Hypothalamus (tissue), 51 donors: ENCODE measurements at places on chromosomes 1 and 21.

DNA sequence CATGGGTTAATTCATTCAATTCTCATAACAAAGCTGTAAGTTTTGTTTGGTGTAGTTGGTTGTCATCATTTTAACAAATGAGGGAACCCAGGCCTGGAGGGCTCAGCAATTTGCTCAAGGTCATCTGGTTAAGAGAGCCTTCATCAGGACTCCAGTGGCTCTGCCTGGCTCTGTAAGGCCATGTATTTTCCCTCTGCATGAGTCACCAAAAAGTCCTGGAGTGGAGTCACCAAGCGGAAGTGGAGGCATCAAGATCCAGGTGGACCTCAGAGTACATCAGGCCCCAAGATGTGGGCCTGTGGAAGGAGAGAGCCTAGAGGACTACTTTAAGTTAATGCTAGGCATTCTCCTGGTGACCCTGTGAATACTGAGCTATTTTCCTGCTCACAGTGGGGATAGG is 30.0 kb upstream of the RBM15 start:
- DNase-seq, result no peak

- no peak for DNase-seq
Observed at GRCh38 chr1:110481968-110482623, 31.1 kb downstream of the PROK1 start.

GRCh38 chr21:31974454-31974985 is 101.7 kb downstream of the HUNK start:
- DNase-seq, result no peak

GRCh38 chr1:56755911-56756310 is 63.3 kb downstream of the FYB2 start:
- DNase-seq, result no peak

DNA sequence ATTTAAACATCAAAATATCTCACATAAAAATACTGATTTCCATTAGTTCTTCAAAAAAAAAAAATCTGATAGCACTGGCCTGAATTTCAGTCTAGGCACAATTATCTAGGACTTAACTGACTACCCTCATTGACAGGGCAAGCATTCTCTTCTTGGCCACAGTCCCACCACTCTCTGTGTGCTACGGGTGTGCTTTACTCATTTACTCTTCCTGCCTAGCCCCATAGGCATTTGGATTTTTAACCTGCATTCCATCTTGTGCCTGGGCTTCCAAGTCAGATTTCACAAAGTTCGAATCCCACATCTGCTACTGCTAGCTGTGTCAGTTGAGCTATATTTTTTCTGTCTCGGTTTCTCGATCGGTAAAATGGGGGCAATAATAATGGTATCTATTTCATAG is 38.0 kb downstream of the PTPN14 start:
- no peak for DNase-seq

DNA sequence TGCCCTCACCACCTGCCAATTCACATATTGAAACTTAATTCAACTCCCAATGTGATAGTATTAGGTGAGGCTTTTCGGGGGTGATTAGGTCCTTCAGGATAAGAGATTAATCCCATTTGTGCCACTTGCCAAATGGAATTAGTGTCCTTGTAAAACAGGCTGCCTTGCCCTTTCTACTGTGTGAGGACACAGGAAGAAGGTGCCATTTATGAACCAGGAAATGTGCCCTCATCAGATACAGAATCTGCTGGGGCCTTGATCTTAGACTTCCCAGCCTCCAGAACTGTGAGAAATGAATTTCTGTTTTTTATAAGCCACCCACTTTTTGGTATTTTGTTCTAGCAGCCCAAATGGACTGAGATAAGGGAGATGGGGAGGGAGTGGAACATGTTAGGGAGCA is 39.1 kb upstream of the AGL start:
- no peak for DNase-seq

GRCh38 chr1:58884706-58885661 is 101.1 kb upstream of the JUN start:
- DNase-seq, result no peak

DNA sequence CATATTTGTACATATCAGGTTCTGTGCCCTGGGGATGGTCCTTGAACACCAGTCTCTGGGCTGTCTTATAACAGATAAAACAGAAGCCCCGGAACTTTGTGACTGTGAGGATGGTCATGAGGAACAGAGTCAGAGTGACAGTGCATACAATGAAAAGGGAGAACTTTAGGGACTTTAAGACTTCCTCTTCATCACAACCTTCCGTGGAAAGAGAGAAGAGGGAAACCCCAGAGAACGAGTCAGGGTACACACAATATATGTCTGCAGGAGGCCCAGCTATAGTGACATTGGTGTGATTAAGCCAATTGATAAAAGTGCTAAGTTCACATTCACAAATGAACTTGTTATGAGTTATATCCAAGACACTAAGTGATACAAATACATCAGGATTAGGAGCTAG is 32.1 kb downstream of the TLR5 start:
- no peak for DNase-seq

DNA sequence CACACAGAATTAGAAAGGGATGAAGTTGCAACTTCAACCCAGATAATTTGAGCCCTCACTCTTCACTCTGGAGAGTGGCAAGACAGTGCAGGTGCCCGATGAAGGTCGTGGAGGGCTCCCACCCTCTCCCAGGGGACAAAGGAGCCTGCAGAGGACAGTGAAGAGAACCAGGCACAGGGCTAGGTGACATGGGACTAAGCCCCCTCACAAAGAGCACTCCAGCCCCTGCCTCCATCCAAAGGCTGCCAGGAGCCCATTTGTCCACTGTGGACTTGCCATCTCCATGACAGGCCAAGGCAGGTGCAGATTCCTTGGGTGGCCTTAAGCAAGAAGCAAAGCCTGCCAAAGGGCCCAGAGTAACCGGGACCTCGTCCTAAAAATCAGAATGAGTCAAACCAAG is 15.1 kb downstream of the ERRFI1 start:
- no peak for DNase-seq

- DNase-seq, result no peak
Observed at GRCh38 chr1:2451741-2452140, 24.3 kb upstream of the PLCH2 start.

- DNase-seq, result no peak
Observed at GRCh38 chr1:193394336-193394735, 207.9 kb upstream of the B3GALT2 start.

DNA sequence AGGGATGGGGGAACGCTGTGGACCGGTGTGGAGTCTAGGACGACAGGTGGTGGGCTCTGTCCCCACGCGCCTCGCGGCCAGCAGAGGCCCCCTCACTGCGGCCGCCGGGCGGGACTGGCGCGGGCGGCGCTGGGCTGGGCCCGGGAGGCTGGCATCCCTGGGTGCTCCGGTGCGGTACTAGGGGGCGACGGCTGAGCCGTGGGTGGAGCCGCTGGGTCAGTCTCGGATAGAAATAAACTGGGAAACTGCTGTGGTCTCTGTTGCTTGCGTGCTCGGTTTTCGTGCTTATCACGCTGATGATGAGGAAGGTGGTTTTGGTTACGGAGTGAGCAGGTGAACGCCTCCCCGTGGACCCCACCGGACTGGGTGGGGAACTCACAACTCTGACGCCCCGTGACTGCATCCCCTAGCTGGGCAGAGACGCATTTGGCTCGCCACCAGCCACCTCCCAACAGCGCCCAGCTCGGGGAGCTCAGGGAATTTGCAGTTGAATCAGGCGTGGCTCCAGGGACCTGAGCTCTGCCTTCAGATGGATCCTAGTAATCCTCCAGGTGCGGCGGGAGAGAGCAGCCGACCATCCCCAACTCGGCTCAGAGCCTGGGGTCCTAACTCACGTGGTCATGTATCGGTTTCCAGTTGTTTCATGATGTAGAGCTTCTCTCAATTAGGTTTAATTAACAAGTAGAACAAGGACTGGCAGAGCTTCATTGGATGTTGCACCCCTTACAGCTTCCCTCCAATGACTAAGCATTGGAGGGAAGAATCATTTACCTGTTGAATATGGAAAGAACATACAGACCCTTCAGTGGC is 32.1 kb downstream of the HSD17B7 start:
- DNase-seq, result no peak

GRCh38 chr1:201916649-201917249 is 28.1 kb downstream of the SHISA4 start:
- DNase-seq, result no peak

DNA sequence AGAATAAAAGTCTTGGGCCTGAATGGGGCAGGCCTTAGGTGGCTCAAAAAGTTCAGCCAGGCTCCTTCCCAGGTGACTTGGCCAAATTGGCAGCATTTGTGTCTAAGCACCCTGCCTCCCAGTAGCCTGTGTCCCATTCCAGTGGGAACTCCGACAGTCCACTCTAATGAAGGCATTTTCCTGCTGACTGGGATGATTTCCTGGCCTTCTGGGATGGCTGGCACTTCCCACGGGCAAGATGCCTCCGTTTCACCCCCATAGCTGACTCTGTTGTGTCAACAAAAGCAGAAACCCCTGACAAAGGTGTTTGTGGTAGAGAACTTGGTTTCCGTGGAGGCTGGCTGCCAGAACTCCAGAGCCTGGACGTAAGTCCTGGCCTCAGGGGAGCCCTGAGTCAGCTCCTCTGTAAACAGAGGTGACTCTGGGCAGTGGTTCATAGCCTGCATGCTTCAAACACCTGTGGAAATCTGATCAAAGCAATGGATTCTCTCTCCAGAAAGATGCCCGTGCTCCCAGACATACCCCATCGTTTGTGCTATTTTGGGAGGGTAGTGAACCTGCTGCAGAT is 36.6 kb downstream of the WNT3A start:
- DNase-seq, result no peak

GRCh38 chr1:228004331-228004855 is 2.4 kb upstream of the WNT3A start:
- no peak for DNase-seq

- DNase-seq, result no peak
Observed at GRCh38 chr21:42685954-42686500, 32.6 kb downstream of the PDE9A start.

DNA sequence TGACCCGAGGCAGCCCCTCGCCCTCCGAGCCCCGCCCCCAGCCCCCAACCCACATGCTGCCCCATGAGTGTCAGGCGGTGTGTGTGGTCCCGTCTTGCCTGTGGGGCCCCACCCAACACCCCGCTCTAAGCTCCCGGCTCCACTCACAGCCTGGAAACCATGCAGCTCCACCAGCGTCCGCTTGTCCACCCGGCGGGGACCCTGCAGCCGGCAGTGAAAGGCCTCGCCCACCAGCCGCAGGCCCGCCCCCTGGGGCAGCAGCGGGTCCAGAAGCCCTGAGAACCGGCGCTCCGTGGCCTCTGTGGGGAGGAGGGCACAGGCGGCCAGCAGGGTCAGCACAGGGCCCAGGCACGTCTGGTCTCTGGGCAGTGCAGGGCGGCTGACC is 2.7 kb downstream of the C1QTNF12 start:
- DNase-seq, result no peak

GRCh38 chr1:160284782-160285344 is at the start of gene PEX19:
PEX19 (minus strand) TSS chr1:160285133; CDS start chr1:160285124, 9 bp downstream.
- peak; percentile 63 for DNase-seq

DNA sequence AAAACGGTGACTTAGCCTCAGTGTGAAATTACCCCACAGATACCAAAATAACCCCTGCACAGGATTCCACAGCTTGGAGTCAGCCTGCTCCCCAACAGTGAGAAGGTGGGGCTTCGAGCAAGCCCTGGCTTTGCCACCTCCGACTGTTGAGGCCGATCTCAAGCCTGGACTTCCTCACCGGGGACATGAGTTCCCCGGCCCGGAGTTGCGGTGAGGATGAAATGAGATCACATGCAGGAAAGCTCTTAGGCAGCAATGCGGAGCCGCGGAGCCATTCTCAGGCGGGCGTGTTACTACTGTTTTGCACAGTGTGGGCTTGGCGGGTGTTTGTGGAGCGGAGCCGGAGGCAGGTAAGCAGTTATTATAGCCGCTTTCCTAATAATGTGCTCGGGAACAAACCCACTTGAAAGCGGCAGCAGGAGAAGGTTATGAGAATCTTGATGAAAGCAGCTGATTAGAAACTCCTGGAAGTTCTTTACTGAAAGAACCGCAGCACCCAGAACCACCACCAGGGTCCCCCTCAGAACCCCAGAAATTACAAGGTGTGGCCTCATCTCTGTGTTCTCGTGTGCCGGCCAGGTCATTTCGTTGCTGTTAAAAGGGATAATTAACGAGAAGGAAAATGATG is 3.9 kb upstream of the CLSTN1 start:
- no peak for DNase-seq

DNA sequence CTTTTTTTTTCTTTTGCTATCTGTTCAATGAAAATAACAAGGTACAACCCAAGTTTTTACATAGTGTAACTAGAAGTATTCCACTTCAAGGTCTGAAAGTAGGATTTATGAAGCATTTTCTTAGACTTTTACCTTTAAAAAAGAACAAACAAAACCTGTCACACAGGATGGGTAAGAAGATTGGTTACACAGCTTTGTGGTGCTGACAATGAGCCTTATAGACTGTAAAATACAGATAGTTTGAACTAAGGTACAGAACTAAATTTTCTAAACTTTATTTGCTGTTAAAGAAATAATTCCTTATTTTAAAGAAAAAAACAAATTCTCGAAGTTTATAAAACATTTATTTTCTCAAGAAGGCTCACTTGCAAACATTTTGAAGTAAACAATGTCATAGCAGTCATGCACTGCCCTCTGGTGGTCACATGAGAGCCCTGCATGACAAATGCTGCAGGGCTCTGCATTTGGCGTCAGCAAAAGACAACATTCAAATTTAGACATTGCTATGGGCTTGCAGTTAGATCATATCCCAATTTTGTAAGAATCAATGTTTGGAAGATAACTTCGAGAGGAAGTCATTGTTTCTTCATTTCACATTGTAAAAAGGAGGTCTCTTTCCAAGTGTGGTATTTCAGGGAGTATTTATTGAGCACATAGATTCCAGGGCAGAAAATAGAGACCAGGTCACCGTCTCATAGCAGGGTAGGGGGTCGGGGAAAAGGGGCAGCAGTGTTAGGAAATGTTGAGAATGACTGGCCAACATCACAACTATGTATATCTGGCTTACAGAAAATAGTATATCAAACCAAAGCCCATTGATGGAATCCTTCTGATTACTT is 115.3 kb upstream of the FMN2 start:
- peak; percentile 13 for DNase-seq

DNA sequence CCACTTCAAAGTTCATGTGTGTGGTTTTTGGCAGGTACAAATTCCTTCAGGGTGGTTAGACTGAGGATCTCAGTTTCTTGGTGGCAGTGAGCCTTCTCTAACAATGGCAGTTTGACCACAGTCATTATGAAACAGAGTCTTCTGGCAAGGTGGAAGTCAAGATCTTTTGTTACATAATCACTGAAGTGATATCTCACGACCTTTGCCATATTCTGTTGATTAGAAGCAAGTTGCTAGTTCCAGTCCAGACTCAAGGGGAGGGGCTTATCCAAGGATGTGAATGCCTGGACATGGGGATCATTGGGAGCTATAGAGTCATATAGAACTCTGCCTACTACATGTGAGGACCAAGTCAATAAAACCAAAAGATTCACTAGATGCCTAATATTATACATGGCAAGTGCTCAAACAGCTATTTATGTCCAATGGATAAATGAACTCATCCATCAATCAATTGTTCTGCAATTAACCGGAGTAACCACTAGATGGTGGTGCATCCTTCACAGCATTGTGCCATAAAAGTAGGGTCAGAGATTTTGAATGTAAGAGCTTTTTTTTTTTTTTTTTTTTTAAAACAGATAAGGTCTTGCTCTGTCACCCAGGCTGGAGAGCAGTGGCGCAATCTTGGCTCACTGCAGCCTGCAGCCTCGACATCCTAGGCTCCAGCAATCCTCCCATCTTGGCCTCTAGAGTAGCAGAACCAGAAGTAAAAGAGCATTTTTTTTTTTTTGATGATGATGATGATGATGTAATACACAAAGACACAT is 131.9 kb downstream of the CRB1 start:
- DNase-seq, result no peak
